ENCODE measurements at places on chromosomes 7 and 10. TPM values are rescaled to one million over a fixed set of nuclear protein-coding genes. Genes with fewer than 3 reads are reported as not detected.

Gene ASIC3
- total RNA-seq, result 2.9 TPM

Gene ANXA7
- 78.6 TPM for total RNA-seq

GRCh38 chr10:19816411-19817230 lies at the start of gene PLXDC2:
Gene PLXDC2, plus strand, starts transcription at chr10:19816432.
- DNase-seq, result peak; percentile 50

Gene OR6B1
- not detected for total RNA-seq

GRCh38 chr7:40851001-40851400 lies 716.2 kb downstream of the SUGCT start:
- no peak for DNase-seq

GRCh38 chr7:157384301-157384700 lies 47.5 kb downstream of the DNAJB6 start:
- DNase-seq, result no peak

DNA sequence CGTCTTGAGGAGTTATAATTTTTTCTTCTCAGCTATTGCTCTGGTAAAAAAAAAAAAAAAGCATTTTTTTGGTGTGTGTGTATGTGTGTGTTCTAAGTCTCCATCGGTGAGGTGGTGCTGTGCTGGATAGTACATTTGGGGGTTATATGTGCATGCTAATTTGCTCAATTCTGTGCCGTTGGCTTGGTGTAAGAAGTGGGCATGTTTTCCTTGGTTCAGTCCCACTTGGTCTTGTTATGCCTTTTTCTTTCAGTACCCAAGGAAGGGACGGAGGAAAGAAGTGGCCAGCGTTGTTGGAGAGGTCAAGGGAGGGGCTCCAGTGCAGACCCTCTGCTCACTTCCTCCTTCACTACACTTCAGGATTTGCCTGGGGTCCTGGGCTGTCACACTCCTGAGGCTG lies 20.4 kb downstream of the LRMDA start:
- no peak for DNase-seq

Gene HOXA2
- total RNA-seq, result 4.0 TPM

GRCh38 chr7:66206119-66206933 lies 1.2 kb downstream of the TPST1 start:
- DNase-seq, result no peak

All from transverse colon (tissue), 4 donors.